ENCODE measurements at places on chromosomes 11 and 22.

GRCh38 chr22:45948081-45948648 lies 28.8 kb downstream of the WNT7B start:
- no peak for DNase-seq

GRCh38 chr22:49723478-49724029 lies 104.1 kb downstream of the BRD1 start:
- no peak for DNase-seq

- DNase-seq, result no peak
Measured at GRCh38 chr22:44482776-44483175, 15.3 kb downstream of the RTL6 start.

GRCh38 chr11:954392-955153 lies 28.9 kb downstream of the AP2A2 start:
- DNase-seq, result no peak

GRCh38 chr11:134512571-134513538 lies 100.8 kb upstream of the B3GAT1 start:
- DNase-seq, result no peak

- no peak for DNase-seq
Measured at GRCh38 chr11:125787827-125788226, at the start of gene PATE3. Gene PATE3, plus strand, starts transcription at chr11:125788127. Its CDS starts 25 bp downstream, at chr11:125788152.

DNA sequence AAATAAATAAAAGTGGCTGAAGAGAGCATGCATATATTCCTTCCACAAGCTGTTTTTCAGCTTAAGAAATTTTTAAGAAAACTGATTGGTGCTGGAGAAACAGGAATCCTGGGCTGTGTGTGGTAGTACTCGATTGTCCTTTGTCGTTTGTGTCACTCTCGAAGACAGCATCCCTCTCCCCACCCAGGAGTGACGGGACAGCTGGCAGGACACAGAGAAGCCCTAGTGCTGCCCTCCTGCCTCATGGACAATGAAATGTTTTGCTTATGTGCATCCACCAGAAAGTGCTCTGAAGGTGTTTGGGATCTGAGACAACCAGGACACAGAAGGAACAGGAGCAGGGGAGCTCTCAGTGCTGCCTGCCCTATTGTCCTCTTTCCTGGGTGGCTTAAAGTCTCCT lies 12.8 kb downstream of the PLAAT4 start:
- DNase-seq, result no peak

DNA sequence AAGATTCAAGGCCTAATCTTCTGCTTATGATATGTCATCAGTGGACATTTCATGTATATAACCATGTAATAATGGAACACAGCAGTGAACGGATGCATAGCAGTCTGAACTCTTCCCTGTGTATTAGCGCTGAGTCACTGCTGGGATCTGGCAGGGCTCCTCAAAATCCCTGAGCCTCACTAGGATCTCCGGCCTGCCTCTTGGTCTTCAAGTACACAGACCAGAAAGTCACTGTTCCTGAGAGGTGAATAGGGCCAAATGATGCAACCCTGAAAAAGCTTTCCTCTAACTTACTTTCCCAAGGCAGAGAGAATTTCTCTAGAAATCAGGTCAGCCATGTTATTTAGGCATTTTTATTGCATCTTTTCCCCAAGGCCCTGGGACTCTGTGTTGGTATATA lies 35.0 kb downstream of the POU2AF1 start:
- DNase-seq, result no peak

DNA sequence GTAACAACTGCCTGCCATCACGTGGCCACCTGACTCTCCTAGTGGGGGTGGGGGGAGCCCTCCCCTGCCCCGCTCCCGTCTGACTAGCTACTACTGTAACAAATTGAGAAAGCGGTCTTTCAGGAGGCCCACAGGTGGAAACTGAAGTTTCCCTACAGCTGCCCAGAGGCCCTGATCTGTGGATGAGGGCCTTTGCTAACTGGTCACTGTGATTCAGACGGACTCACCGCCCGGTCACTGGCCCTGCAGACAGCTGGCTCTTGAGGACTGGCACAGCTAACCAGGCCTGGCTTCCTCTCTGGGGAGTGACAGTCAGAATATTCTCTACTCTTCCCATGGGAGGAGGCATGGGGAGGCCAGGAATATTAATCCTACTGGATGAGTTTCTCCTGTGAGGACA lies 116.8 kb downstream of the ARHGAP8 start:
- DNase-seq, result no peak

- DNase-seq, result no peak
Measured at GRCh38 chr22:38964989-38965388, 7.6 kb downstream of the APOBEC3A start.

DNA sequence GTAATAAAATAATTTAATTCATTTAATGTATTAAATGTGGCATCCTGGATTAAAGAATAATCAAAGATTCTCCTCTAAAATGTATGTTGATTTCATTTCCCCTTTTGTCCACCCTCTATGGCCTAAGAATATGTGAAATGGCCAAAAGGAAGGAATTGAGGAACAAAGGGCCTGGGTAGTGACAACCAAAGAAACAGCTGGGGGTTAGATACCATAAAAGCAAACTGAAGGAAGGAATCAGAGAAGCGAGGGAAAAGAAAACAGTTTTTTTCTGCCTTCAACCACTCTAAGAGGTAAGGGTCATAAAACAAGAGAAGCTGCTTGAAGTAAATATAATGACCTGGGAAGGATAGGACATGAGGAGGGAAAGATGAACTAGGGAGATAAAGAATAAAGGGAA lies 139.3 kb downstream of the FAM76B start:
- DNase-seq, result no peak

- DNase-seq, result no peak
Measured at GRCh38 chr22:38611559-38611958, 41.6 kb upstream of the DMC1 start.

- no peak for DNase-seq
Measured at GRCh38 chr11:93549976-93550375, 6.8 kb upstream of the SMCO4 start.

DNA sequence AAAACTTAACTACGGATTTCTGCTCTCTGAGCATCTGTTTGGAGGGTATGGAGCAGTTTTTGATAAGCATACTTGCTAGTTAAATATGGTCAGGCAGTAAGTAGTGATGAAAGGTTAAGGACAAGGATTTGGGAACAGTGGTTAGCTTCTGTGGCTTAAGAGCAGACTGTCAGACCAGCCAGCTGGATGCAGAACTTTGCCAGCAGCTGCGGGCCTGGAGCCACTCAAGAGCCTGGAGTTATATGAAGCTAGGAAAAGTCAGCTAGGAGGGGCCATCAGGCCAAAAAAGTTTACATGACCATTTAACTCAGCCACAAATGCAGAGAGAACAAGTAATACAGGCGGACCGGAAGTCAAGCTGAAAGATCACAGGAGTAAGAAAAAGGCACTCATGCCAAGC lies 1817.7 kb downstream of the LRRC4C start:
- DNase-seq, result no peak

DNA sequence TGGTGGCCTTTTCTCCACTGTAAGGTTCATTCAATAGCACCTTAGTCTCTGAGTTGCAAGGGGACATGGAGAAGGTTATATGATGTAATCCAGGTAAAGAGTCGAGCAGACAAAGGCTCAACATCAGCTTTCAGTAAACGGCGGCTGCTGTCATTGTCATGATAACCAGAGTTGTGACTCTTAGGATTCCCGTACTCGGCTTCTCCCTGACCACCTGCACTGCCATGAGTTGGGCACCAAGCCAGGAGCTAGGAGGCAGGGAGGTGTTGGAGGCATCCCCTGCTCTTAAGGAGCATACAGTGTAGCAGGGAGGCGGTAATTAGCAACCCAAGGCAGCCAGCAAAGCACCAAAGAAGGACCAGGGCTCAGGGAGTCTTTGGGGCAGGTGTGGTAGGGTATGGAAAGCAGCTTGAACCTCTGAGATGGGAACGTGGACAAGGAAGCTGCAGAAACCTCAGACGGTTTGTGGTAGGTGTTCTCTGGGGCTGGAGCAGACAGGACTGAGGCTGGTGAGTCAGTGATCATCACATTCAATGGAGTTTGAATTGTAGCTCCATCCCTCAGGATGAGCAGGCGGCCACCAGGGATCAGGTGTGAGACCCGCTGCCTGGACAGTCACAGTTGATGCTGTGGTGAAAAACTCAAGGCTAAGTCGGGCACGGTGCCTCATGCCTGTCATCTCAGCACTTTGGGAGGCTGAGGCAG lies 31.7 kb downstream of the LIF start:
- no peak for DNase-seq

DNA sequence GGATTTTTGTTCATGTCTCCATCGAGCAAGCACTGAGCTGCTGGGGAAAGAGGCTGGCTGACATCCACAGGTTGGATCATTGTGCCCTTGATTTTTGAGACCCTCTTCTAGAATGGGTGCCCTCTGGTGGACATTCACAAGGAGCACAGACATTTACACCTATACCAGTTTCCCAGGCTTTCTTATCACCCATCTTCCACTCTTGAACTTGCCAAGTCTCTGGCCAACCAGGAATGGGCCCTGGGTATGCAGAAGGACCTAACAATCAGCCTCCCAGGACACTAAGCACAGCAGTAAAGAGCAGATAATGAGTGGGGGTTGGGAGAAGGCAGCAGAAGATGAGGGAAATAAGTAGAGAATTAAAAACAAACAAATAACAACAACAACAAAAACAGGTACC lies 5.7 kb upstream of the INTS4 start:
- DNase-seq, result peak; percentile 12

DNA sequence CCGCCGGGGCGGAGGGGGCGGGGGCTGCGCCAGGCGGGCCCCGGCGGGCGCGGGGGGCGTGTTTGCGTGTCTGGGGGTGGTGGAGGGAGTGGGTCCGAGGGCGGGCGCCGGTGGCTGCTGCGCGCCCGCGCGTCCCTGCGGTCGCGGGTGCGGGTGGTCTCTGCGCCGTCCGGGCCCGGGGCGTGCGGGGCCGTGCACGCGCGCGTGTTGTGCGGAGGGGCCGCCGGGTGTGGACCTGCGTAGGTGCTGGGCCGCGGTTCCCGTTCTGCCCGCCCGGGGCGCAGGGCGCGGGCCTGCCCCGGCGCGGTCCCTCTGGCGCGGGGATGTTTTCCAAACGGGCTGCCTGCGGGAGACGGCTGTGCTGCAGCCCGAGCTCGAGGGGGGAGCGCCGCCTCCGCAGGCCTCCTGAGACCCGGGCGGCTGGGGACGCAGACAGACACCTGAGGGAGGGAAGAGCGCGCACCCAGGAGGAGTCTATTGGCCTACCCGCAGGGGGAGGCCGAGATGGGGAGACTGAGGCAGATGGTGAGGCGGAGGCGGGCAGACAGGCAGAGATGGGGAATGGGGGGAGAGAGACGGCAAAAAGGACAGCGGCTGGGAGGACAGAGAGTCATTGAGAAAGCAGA lies 442 bp downstream of the PELI3 start:
- DNase-seq, result peak; percentile 18

- DNase-seq, result no peak
Measured at GRCh38 chr22:30304495-30305244, 15.4 kb upstream of the CASTOR1 start.

DNA sequence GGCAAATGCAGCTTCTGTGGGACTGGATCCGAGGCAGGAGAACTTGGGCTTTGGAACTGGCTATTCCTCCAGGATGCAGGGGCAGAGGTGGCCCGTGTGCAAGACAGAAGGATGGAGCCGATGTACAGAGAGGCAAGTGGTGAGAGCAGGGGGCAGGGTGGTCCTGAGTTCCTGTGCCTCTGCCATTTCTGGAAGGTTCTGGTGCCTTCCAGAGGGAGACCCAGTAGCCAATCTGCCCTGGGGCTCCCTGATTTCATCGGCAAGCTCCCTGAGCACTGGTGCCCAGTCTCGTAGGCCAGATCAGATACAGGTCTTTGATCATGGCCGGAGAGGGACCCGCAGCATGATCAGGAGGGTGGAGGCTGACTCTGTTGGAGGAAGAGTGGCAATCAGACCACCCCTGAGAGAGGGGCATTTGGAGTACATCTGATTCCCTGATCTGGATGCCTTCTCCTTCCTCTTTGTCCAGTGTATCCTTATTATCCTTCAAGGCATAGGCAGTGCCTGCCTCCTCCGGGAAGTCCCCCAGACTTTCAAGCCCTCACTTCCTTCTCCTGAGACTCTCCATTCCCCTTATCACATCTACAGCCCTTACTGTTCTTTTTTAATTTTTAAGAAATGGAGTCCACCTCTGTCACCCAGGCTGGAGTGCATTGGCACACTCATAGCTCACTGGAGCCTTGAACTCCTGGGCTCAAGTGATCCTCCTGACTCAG lies 9.7 kb downstream of the MRGPRD start:
- no peak for DNase-seq

GRCh38 chr11:83054001-83054400 lies 17.7 kb downstream of the RAB30 start:
- no peak for DNase-seq

DNA sequence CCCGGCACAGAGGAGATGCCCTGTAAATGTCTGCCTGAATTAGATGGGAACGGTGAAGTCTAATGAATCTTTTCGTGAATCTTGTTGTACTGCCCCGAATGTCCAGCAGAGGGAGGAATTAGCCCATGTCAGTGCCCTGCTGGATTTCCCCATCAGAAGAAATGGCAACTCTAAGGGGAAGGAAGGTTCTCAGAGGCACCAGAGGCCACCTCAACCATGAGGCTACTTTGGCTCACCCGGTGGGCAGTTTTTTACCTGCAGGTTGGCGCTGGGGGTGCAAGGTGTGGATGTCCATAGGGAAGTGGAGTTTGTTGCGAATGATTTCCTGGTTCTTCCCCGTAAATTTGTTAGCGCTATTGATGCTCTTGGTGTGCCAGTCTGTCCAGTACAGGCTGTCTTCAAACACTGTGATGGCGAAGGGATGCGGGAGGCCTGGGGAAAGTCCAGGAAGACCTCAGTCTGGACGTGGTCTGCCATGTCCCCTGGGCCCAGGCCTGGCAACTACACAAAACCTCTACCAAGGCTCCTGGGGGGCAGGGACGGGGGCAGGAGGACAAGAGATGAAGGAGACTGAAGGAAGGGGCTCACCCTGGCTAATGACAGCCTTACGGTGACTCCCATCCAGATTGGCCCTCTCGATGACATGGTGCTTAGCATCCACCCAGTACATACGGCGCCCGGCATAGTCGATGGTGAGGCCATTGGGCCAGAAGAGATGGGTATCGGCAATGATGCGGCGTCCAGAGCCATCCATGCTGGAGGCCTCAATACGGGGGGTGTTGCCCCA lies 28.5 kb downstream of the LRP4 start:
- peak; percentile 50 for DNase-seq

DNA sequence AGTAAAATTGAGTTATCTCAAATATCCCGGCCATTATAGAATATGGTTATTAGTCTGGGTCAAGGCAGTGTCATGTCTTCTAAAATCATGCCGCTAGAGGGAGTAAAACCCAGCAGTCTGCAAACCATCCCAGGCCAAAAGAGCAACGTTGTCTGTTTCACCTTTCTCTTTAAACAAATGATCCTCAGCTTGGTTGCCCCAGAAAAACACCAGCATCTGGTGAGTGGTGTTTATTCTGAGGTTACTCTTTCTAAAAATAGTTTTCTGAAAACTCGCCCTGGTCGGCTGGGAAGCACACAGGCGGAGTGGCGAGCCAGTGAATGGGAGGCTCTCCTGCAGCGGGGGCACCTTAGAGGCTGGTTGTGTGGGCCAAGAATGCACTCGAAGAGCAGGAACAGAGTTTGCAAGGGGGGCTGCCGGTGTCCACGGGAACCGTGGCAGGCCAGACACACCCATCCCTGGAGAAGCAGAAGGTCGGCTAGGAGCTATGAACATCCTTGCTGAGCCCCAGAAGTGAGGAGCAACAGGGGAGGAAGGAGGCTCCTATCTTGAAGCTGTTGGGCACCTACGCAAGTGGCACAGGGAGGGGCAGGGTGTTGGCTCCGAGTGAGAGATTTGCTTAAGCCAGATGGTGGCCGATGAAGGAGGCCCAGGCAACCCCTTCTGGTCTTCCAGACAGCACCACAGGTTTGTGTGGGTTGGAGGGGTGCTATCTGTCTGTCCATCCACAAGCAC lies 297.1 kb downstream of the ETS1 start:
- DNase-seq, result peak; percentile 45

- no peak for DNase-seq
Measured at GRCh38 chr22:27278946-27279345, 522.6 kb downstream of the MN1 start.

- no peak for DNase-seq
Measured at GRCh38 chr11:14184028-14184940, 174.7 kb downstream of the RRAS2 start.

Data from stimulated activated CD8-positive, alpha-beta memory T cell treated with anti-CD3 and anti-CD28 coated beads, Interleukin-4, amount 100 ng/mL, for 24 hours (primary cell).